Activated CD4-positive, alpha-beta T cell treated with anti-CD3 and anti-CD28 coated beads, Interleukin-2, amount 10 ng/mL, durations not matched to agents 24 days and 14 days (primary cell): ENCODE measurements at places on chromosomes 16 and 17. TPM values are rescaled to one million over a fixed set of nuclear protein-coding genes. Genes with fewer than 3 reads are reported as not detected.

GRCh38 chr17:15121426-15121825 lies 143.7 kb downstream of the PMP22 start:
- peaks cover 2% of the 10 kb centered on the region for H3K27me3 ChIP-seq
- H3K4me1 ChIP-seq, result no peaks in the 10 kb centered on the region
- H3K27ac ChIP-seq, result no peak overlapping the region
- no peak for DNase-seq
- no peaks in the 10 kb centered on the region for H3K36me3 ChIP-seq
- no peak overlapping the region for H3K4me3 ChIP-seq

GRCh38 chr16:55297910-55298479 lies 26.0 kb upstream of the IRX6 start:
- no peak for DNase-seq
- no peaks in the 10 kb centered on the region for H3K36me3 ChIP-seq
- H3K27ac ChIP-seq, result no peak overlapping the region
- no peak overlapping the region for H3K4me3 ChIP-seq
- H3K4me1 ChIP-seq, result no peaks in the 10 kb centered on the region

SCARF1 gene
- total RNA-seq, result 8.4 and 9.5 TPM in 2 replicates

GRCh38 chr17:45038728-45039634 lies 12.5 kb downstream of the DCAKD start:
- peaks cover 7% of the 10 kb centered on the region for H3K36me3 ChIP-seq
- DNase-seq, result no peak
- H3K27ac ChIP-seq, result no peak overlapping the region
- no peaks in the 10 kb centered on the region for H3K27me3 ChIP-seq
- H3K4me1 ChIP-seq, result peaks cover 13% of the 10 kb centered on the region

DNA sequence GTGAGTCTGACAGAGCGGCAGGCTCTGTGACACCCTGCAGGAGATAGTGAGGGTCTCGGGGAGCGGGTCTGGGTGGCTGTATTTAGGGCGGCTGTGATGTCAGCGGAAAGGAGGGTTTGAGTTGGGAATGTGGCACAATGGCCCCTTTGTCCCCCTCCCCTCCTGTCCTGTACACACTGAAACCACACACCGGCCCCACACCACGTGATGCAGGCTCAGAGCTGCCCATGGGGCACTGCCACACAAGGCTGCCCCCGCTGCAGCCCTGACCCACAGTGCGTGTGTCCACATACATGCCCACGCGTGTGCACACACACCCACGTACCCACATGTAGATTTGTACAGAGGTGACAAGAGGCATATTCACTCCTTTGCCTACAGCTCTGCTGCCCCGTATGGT lies 15.3 kb downstream of the SGCA start:
- DNase-seq, result no peak
- H3K27ac ChIP-seq, result no peak overlapping the region
- H3K4me3 ChIP-seq, result no peak overlapping the region
- no peaks in the 10 kb centered on the region for H3K36me3 ChIP-seq
- peaks cover 5% of the 10 kb centered on the region for H3K27me3 ChIP-seq

- peak overlapping the region; percentile 68 for H3K27ac ChIP-seq
- H3K27me3 ChIP-seq, result no peaks in the 10 kb centered on the region
- peaks cover 64% of the 10 kb centered on the region for H3K4me1 ChIP-seq
- DNase-seq, result no peak
- peaks cover 24% of the 10 kb centered on the region for H3K36me3 ChIP-seq
- H3K4me3 ChIP-seq, result no peak overlapping the region
These were observed 129.4 kb downstream of the ZNF778 start for GRCh38 chr16:89346869-89347268.

GRCh38 chr17:64156670-64157069 lies 26.7 kb upstream of the ERN1 start:
- DNase-seq, result no peak
- no peak overlapping the region for H3K27ac ChIP-seq
- peaks cover 2% of the 10 kb centered on the region for H3K4me1 ChIP-seq
- H3K36me3 ChIP-seq, result peaks cover 14% of the 10 kb centered on the region

SBK1 gene
- 0.85 and 1.5 TPM in 2 replicates for total RNA-seq

- H3K36me3 ChIP-seq, result no peaks in the 10 kb centered on the region
- DNase-seq, result no peak
These were observed 10.8 kb upstream of the G6PC1 start for GRCh38 chr17:42889809-42890208.

- H3K4me1 ChIP-seq, result no peaks in the 10 kb centered on the region
- H3K36me3 ChIP-seq, result no peaks in the 10 kb centered on the region
- no peak overlapping the region for H3K27ac ChIP-seq
- H3K27me3 ChIP-seq, result peaks cover 14% of the 10 kb centered on the region
- DNase-seq, result no peak
- no peak overlapping the region for H3K4me3 ChIP-seq
These were observed 23.7 kb downstream of the WFDC1 start for GRCh38 chr16:84318091-84318975.

UBE2G1 gene
- total RNA-seq, result 74.8 and 77.3 TPM in 2 replicates

DNA sequence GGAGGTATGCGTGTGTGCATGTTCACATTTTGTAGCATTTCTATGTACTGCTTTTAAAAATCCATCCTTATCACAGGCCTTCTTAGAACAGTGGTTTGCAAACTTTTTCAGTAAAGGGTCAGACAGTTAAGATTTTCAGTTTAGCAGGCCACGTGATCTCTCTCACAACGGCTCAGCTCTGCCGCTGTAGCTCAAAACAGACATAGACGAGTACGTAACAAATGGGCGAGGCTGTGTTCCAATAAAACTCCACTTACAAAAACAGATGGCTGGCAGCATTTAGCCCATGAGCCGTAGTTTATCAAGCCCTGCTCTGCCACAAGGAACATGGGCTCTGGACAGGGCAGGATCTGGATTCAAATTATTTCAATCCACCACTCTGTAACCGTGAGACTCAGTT lies 141.8 kb downstream of the XYLT1 start:
- H3K4me3 ChIP-seq, result no peak overlapping the region
- peaks cover 1% of the 10 kb centered on the region for H3K36me3 ChIP-seq
- no peak overlapping the region for H3K27ac ChIP-seq
- peaks cover 11% of the 10 kb centered on the region for H3K4me1 ChIP-seq
- no peak for DNase-seq
